ENCODE measurements at places on chromosomes 3 and 15. TPM values are rescaled to one million over a fixed set of nuclear protein-coding genes. Genes with fewer than 3 reads are reported as not detected.
A peak's percentile ranks its signal among the peaks of the same experiment; 100 is the strongest.

EPHB1 gene
- 0.08 TPM for total RNA-seq

DNA sequence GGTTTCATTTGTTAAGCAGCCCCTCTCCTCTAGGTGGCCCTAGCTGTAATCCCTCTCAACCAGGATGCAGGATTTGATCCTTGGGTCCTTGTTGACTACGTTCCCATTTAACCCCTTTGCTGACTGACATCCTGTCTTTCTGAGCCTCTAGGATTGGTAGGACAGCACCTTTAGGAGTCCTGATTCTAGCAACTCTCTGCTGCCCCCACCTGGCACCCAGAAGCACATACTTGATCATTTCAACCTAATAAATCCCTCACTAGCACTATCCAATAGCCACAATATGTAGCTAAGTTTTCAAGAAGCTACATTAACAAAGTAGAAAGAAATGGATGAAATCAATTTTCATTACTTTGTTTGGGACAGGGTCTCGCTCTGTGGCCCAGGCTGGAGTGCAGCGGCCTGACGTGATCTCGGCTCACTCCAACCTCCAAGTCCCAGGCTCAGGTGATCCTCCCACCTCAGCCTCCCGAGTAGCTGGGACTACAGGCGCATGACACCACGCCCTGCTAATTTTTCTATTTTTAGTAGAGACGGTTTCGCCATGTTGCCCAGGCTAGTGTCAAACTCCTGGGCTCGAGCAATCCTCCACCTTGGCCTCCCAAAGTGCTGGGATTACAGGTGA, 28.3 kb downstream of the RSL24D1 start:
- DNase-seq: peak; percentile 36

- DNase-seq: no peak
These were observed 16.0 kb downstream of the TRAIP start for GRCh38 chr3:49840388-49840787.

- no peak for DNase-seq
These were observed 150.5 kb downstream of the WDR76 start for GRCh38 chr15:43977072-43977884.

GRCh38 chr3:184561913-184562877, 610 bp downstream of the EPHB3 start:
- no peak for DNase-seq

MB21D2 gene
- total RNA-seq: 0.78 TPM

- no peak for DNase-seq
These were observed 58.6 kb upstream of the TMEM108 start for GRCh38 chr3:132979606-132980005.

- DNase-seq: no peak
These were observed 242.3 kb downstream of the TLE3 start for GRCh38 chr15:69855258-69856000.

GRCh38 chr3:37056826-37057225, 63.5 kb downstream of the MLH1 start:
- no peak for DNase-seq

CPN2 gene
- total RNA-seq: not detected

DNA sequence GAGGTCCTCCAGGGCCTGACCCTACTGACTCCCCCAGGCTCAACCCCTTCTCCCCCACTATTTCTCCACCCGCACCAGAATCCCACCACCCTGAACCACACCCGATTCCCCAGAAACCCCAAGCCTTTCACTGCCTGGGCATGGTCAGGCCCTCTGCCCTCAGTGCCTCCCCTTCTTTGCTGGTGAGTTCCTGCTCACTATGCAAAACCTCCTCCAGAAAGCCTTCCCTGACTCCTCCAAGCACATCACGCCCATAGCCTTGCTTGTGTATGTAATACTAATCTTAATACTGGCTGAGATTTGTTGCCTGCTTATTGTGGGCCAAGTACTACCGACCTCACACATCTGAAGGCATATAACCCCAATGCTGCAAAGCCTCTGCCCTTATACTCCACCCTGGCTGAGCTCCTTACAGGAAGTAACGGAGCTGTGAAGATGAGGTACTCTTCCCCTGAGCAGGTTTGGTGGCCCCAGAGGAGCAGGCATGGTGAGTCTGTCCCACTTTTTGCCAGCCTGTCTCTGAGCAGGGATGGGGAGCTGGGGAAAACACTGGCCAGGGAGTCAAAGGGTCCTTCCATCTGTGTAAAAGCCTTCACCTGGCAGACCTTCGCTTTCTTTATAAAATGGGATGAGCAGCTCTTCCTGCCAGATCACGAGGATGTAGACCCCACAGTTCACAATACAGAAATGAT, 9.5 kb downstream of the RAB6B start:
- DNase-seq: no peak

- DNase-seq: no peak
These were observed 273.1 kb upstream of the ALCAM start for GRCh38 chr3:105093371-105094252.

DNA sequence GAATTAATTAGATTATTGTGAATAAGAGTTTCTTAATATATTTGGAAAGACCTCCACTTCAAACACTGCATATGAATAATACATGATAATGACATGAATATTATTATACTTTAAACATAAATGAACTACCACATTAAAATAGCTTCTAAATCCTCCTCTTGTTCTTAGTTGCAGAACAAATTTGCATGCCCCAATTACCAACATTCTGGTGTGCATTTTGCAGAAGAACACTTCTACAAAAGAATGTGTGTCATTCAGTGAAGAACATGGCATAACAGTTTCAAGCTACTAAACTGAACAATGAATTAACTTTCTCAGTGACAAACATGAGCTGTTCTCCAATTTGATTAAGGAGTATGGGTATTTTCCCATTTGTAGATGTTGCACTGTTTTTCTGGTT, 711.3 kb upstream of the NAALADL2 start:
- DNase-seq: no peak

- DNase-seq: no peak
These were observed 243.8 kb downstream of the KCNH8 start for GRCh38 chr3:19392150-19392549.

- DNase-seq: no peak
These were observed 609.2 kb upstream of the ZNF385D start for GRCh38 chr3:22360164-22360563.

DNA sequence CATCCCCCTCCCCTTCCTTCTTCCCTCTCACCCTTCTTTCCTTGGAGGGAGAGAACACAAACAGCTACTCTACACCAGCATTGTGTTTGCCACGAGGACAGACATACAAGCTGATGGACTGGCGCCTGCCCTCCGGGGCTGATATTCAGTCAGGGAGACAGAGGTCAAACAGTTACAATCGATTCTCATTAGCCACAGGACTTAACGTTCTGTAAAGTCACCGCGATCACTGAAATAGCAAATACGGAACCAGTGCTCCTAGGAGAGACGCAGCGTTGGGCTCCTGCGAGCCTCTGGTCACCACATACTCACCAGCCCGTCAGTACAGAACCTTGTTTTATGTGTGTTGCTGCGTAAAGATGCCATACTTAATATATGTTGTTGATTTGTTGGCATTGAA, 108.8 kb downstream of the LRRK1 start:
- no peak for DNase-seq

GRCh38 chr3:98717584-98717983, 45.6 kb upstream of the ST3GAL6 start:
- DNase-seq: no peak

PLA2G4D gene
- total RNA-seq: not detected

DNA sequence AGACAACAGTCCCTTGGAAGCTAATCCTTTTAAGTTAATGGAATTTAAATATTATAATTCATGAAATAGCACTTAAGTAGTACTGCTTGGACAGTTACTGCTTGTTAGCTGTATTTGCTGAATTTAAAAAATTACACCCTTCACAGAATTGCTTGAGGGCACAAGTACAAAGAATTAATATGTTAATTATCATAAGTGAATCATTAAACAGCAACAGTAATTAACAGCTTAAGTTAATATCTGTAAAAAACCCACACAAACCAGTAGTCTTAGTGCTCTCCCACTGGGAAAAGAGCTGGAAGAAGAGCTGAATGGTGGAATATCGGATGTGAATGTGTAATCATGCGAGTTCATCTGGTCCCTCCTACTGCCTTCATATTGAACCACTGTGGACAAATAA, 232.0 kb downstream of the CD47 start:
- DNase-seq: no peak

DNA sequence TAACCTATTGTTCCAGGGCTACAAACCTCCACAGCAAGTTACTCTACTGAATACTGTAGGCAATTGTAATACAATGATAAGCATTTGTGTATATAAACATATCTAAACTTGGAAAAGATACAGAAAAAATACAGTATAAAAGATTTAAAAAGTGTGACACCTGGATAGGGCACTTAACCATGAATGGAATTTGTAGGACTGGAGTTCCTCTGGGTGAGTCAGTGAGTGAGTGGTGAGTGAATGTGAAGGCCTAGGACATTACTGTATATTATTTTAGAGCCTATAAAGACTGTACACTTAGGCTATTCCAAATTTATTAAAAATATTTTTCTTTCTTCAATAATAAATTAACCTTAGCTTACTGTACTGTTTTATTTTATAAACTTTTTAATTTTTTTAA, 38.4 kb upstream of the SLC25A36 start:
- no peak for DNase-seq

RTP1 gene
- total RNA-seq: not detected

- DNase-seq: no peak
These were observed 51.7 kb downstream of the PLS1 start for GRCh38 chr3:142647856-142648255.

- DNase-seq: no peak
These were observed 25.6 kb downstream of the ALPK3 start for GRCh38 chr15:84842781-84843180.

NSMCE3 gene
- 46.1 TPM for total RNA-seq

- no peak for DNase-seq
These were observed 7.4 kb downstream of the RRP9 start for GRCh38 chr3:51934139-51934850.

IQCF5 gene
- not detected for total RNA-seq

GRCh38 chr3:188122571-188123169, 31.3 kb upstream of the LPP start:
- DNase-seq: no peak

TYRO3 gene
- total RNA-seq: 0.42 TPM
